Right cardiac atrium (tissue), 5 donors: ENCODE measurements at places on chromosomes 11 and 22. TPM values are rescaled to one million over a fixed set of nuclear protein-coding genes. Genes with fewer than 3 reads are reported as not detected.
A peak's percentile ranks its signal among the peaks of the same experiment; 100 is the strongest.

DNA sequence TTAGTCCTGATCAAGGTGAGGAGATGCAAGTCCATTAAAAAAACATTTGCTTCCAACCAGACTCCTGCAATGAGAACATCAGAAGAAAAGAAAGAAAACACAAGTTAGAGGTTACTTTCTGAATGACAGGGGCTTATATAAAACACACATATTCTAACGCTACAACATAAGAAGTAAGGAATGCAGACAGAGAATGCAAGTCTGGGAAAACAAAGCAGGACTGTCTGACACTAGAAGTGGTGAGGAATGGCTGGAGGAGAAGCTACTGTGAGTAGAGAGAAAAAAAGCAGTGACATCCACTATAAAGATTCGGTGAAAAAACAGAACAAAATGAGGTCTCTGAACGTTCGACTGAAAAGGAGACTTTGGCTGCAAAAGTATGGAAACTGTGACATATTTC is 12.3 kb downstream of the TMEM216 start:
- DNase-seq: no peak

- no peak for DNase-seq
Observed at GRCh38 chr11:46249103-46249937, 28.1 kb upstream of the CREB3L1 start.

DNA sequence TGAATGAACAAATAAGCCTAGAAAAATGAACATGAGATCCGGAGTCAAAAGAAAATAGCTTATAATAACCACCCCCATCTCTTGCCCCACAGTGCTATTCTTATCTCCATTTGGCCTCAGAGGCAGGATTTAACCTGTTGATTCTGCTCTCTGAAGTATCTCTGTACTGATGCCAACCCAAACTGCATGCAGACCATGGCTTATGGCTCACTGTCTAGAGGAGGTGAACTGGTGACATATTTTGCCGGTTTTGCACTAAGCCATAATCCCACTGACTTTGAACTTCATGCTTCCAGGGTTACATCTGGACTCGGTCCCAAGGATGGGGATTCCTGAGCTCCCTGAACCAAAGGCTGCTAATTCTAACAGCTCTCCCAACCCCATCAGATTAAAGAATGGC is 397.1 kb downstream of the TENM4 start:
- no peak for DNase-seq

DNA sequence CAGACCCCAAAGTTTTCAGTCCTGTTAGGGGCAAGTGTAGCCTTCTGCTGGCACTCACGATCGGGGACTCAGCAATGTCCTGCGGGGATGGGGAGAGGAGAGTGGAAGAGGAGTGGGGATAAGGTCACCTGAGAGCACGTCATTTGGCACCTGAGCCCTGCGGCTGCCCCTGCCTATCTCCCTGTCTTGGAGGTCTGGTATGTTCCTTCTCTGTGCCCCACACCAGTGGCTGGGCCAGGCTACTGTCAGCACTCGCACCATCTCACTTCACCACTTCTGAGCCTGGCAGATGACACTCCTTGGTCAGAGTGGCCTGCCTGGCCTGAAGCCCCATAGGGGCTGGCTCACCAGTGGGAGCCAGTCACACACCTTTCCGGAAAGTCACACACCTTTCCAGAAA is 20.1 kb upstream of the CHADL start:
- DNase-seq: peak; percentile 62

DNA sequence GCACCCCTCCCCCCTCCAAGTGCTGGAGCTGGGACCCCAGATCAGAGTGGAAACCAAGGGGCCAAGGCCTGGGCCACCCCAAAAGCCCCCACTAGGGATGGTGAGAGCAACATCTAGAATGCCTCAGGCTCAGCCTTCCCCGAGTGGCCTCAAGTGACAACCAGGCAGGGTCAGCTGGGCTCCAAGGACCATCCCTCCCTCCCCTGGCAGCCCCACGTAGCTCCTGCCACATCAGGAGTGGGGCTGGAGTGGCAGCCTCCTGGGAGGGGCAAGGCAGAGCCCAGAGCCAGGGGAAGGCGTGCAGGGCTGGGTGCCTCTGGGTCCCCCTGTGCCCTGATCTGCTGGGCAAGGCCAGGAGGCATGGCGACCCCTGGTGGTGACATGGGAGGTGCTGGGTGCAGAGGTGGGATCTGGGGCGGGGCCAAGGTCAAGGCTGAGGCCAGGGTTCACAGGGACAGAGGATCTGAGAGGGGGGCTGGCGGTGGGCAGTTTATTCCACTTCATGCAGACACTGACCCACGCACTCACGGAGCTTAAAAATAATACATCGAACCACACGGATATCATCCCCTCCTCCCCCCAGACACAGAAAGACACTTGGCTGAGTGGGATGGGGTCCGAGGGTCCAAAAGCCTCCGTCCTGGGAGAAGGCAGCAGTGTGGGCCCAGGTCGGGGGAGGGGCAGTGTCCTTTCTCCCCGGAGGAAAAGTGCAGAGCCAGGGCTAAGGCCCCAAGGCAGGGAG is 15.8 kb upstream of the EHD1 start:
- DNase-seq: peak; percentile 96

- no peak for DNase-seq
Observed at GRCh38 chr11:120662071-120662676, 150.6 kb downstream of the GRIK4 start.

GRCh38 chr22:12601870-12602779 is 2925.9 kb upstream of the OR11H1 start:
- peak; percentile 17 for DNase-seq

GRCh38 chr11:91394073-91394726 is 830.4 kb upstream of the FAT3 start:
- DNase-seq: no peak

The LINC01488 gene
- not detected for total RNA-seq

The INPP5J gene
- total RNA-seq: 28.8 TPM

The TH gene
- total RNA-seq: not detected
